Prostate gland (tissue), 2 donors: ENCODE measurements at places on chromosomes 3 and 15. TPM values are rescaled to one million over a fixed set of nuclear protein-coding genes. Genes with fewer than 3 reads are reported as not detected.

DNA sequence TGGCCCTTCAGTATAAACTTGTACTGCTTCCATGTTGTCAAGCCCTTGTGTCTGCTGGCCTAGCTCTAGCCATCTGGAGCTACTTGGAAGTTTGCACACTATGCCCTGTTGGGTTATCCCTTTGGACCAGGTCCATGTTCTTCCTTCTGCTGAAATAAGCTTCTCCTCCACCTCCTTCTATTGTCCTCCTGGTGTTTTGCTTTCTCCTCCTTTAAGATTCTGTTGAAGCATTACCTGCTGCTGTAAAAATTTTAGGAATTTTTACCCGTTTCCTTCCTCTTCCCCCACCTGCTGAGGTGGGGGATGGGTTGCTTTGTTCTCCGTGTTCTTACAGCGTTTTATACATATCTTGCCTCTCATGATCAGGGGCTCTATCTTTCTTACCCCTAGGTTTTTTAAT lies 51.7 kb downstream of the SH3GL3 start:
- no peak for DNase-seq

Gene UBA7
- total RNA-seq, result 96.9 TPM

Gene DUOXA2
- not detected for total RNA-seq

Gene CHL1
- 10.5 TPM for total RNA-seq

DNA sequence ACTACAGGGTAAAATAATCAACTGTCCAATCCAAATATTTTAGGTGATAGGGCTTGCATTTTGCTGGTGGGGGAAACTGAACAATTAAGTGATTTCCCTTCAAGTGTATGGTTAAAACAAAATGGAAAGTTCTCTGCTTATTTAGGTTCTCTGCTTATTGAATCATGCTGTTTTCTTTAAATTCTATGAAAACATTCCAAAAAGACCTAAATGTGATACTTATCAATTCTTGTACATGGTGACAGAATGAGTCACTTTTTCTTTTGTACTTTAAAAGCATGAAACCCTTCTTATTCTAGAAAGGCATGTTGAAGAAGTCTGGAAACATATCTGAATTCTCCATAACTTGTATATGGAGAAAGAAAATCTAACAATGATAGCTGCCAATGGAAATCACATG lies 192.6 kb downstream of the FMN1 start:
- no peak for DNase-seq

- DNase-seq, result no peak
Observed at GRCh38 chr3:14688525-14688924, 13.6 kb downstream of the C3orf20 start.

DNA sequence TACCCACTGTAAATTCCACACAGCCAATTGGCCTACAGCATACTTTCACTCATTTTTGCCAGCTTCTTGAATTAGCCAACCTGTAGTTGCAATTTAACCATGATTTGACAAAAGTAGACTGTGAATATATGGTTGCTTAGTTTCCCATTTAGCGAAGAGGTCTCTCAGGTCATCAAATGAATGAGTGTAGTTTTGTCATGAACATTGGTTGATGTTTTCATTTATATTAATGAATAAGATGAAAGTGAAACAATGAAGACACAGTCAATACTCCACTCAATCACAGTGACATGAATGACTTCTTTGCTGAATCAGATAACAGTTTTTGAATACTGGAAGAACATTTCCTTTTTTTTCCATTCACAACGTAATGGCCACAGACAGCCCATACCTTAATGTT lies 15.3 kb upstream of the FAM3D start:
- no peak for DNase-seq
